ENCODE measurements at places on chromosomes 7 and 10. TPM values are rescaled to one million over a fixed set of nuclear protein-coding genes. Genes with fewer than 3 reads are reported as not detected.

Gene TMEM225B
- total RNA-seq = 1.1 TPM

Gene POU6F2
- not detected for total RNA-seq

Gene TRIP6
- 14.6 TPM for total RNA-seq

Gene MNX1
- 0.30 TPM for total RNA-seq

Gene HDAC9
- total RNA-seq = 6.7 TPM

Gene CPVL
- total RNA-seq = 0.53 TPM

Gene TMEM270
- total RNA-seq = not detected

Gene IKZF1
- total RNA-seq = 525 TPM

Gene C10orf62
- total RNA-seq = not detected

Gene GIMAP7
- total RNA-seq = 84.2 TPM

Gene LOXL4
- not detected for total RNA-seq

Gene PRSS37
- total RNA-seq = not detected

Gene RTKN2
- total RNA-seq = 9.0 TPM

DNA sequence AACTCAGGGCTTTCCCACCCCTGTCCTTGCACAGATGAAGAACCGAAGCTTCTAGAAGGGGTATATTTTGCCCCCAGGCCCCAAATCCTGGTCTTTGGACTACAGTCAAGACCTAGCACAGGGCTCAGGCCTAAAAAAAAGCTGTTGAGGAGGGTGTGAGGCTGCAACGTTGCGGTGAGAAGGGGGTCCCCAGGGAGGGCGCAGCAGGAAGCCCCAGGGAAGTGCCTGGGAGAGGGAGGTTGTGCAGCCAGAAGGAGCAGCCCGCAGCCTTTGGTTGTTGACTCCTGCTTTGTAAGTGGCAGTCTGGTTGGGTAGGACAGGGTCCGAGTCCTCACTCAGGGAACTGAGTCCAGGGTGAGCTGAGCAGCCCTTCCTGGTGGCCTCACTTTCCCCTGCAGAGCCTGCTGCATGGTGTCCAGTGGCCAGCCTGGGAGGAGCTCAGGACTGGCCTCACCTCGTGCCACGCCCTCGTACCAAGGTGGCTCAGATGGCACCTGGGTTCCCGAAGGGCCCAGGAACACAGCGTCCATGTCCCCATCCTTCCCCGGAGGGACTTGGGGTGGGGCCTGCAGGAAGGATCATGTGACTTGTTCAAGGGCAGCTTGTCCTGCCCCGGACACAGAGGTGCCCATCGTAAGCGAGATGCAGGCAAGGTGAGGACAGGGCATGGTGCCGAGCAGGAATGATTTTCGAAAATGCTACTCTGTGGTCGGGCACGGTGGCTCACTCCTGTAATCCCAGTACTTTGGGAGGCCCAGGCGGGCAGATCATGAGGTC, 166.4 kb upstream of the TNRC18 start:
- DNase-seq = no peak

DNA sequence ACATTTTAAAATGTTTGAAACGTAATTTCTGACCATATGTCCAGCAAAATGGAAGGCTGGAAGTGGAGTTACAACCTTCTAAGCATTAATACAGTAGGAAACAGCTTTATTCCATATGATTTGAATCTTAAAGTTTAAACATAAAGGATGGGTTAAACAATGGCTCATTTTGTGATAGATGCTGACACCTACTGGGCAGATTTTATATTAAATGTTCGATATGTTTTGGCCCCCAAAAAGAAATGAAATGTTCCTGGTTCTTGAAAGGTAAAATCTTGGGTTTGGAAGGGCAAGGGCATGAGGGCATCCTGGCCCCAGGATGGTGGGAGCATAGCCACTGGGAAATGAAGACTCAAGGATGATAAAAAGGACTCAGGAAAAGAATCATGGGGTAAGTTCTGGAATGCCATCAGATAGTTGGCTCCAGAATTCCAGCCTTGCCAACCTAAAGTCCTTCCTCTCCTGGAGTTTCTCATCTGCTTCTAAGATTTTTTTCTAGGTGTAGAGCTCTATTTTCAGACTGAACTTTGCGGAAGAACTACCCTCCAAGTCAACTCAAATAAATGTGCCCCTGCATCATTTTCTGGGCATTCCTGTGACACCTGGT, 34.6 kb upstream of the SLC35G1 start:
- DNase-seq = peak; percentile 22

DNA sequence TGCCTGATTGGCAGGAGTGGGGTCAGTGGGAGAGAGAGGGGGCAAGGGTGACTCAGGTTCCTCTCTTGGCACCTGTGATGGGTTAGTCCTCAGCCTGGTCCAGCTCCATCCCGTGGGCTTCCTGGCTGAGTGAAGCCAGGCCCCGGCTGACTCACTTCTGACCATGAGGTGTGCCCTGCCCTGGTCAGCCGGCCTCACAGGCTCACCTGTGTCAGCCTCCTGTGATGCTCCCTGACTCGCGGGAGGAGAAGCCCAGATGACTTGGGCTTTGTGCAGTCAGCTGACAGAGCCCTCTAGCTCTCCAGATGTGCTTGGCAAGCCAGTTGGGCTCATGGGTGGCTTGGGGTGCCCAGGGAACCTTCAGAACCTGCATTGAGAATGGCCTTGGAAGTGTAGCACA, 16.0 kb upstream of the PPIF start:
- DNase-seq = no peak

DNA sequence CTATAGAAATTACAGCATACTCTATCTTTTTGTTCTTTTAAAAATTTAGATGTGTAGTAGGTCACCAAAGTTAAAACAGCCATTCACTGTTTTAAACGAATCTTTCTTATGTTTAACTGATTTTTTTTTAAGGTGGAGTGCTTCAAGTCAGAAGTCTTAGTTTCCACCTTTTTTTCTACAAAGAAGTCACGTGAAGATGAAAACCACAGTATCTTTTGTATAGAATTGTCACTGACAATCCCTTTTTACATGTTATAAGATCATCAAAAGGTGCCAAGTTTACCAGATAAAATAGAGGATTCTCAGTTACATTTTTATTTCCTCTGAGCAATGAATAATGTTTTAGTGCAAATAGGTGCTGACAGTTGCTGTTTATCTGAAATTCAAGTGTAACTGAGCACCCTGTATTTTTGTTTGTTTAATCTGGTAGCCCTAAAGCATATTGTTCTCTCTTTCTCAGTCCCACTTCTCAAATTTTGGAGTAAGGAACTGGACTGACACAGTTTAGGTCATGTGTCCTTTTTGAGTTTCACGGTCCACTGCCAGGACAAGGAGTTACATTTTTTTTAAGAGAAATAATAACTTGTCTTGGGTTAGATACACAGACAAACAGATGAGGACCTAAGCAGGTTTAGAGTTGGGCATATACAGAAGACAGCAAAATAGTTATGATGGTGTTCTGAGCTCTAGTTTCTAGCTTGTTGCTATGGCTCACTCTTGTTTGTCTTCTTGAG, 233.2 kb upstream of the MBL2 start:
- DNase-seq = no peak

- DNase-seq = no peak
Observed at GRCh38 chr7:69363136-69363535, 235.1 kb upstream of the AUTS2 start.

GRCh38 chr10:60446851-60447250, 57.2 kb upstream of the ANK3 start:
- no peak for DNase-seq

GRCh38 chr10:19663344-19663743, 152.9 kb upstream of the PLXDC2 start:
- no peak for DNase-seq

- DNase-seq = no peak
Observed at GRCh38 chr7:157013101-157013500, 2.6 kb upstream of the MNX1 start.

DNA sequence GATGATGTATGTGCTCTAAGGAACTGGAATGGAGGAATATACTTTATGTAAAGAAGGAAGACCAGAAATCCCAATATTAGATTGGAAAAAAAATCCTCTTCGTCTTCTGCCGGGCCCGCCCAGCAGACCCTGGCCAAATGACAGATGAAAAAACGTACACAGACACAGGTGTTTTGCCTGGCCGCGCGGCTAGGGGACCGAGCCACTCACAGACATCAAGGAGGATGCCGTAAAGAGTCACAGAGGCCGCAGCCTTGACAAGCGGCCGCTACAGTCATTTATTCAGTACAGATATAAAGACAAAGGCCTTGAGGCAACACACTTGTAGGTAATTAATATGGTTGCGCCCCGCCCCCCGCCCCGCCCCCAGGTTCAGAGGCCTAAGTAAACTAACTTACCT, 594.1 kb downstream of the GRM8 start:
- no peak for DNase-seq

DNA sequence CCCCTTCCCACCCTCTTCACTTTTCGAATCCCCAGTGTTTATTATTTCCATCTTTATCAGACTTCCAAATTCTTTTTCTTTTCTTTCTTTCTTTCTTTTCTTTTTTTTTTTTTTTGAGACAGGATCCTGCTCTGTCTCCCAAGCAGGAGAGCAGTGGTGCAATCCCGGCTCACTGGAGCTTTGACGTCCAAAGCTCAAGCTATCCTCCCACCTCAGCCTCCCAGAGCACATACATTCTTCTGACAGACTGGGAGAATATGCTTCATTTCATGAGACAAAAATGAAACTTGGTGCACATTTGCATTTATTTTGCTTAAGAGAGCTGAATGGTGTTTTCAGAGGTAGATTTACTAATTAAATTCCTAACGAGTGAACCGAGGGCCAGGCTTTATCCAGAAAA, 80.1 kb upstream of the FZD8 start:
- no peak for DNase-seq

- DNase-seq = no peak
Observed at GRCh38 chr10:103193820-103194529, 903 bp upstream of the NT5C2 start.

DNA sequence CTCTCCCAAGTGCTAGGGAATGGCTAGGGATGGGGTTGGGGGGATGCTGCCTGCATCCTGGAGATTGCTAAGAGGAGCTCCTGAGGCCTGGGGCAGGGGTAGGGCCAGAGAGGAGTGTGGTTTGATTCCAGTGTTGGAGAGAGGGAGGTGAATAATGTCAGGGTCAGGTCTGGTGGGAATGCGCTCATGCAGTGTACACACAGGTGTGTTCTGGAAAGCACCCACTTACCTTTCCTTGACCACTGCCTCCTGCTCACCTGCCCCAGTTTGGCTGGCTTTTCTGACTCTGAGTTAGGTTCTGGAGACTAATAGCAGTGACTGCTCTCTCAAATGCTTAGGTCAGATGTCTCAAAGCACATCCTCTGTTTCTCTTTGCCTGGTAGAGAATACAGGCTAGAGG, 135.4 kb upstream of the BMPER start:
- no peak for DNase-seq

DNA sequence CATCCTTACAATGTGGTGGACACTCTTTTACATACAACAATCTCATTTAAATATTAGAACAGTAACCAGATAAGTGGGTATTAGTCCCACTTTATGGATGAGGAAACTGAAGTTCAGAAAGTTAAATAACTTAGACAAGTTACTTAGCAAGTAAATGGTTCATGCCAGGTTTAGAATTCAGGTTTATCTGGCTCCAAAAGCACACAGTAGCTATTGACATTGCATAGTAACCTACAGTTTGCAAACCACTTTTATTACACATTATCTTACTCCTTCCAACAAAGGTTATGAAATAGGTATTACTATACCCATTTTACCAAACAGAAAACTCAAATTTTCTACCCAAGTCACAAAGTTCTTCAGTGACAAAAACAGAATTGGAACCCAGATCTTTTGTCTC, 19.7 kb upstream of the NKX2-3 start:
- no peak for DNase-seq

- no peak for DNase-seq
Observed at GRCh38 chr10:86200269-86200668, 166.3 kb downstream of the GRID1 start.

GRCh38 chr10:32893434-32893833, 64.6 kb downstream of the ITGB1 start:
- DNase-seq = no peak

DNA sequence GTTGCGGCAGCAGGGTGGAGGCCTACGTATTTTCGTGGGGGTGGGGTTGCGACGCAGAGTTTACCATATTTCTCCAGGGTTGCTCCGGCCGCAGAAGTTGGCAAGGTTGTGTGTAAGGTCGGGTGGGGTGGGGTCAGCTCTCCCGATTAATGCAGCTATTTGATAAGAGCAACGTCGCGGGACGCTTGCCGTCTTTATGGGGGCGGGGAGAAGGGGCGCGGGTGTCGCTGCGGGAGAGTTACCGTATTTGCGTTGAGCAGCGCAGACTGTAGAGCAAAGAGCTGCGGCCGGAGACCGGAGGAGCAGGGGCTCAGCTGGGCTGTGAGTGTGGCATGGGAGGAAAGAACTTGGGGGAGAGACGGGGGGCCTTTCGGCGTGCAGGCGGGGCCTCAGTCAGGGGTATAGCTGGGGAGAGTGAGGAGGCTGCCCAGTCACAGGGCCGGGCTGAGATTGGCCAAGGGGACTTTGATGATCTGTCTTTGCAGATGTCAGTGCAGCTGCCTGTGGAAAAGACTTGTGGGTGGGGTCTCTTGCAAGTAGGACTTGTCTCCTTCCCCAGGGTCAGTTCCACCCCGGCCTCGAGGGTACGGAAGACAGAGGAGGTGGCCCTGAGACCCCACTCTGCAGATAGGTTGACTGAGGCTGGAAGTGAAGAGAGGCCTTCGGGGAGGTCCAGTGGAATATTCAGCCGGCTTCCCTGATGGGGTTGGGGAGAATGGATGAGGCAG, 26.6 kb downstream of the ZNF775 start:
- peak; percentile 24 for DNase-seq

GRCh38 chr10:103276251-103276895, 565 bp upstream of the INA start:
- DNase-seq = no peak

DNA sequence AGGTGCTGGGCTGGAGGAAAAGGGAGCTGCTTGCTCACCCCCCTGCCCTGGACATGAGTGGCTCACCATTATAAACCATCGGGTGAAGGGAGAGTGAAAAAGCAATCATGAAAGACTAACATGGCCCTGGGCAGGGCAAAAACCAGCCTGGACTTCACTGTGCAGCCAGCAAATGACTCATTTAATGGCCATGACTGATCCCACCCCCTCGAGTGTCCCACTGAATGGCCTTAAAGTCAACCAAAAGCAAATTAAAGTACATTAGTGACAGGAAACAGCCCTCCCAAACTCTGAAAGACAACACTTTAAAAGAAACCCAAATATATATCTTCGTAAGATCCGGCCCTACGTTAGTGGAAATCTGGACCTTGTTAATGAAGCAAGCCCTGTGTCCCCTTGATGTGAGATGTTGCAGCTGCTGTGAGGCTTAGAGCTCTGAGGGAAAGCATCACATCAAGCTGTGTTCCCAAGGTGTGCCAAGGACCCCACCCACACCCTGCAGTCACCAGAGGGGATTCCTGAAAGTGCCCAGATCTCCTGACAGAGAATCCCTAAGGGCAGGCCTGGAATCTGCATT, 31.2 kb downstream of the ADCYAP1R1 start:
- DNase-seq = no peak

DNA sequence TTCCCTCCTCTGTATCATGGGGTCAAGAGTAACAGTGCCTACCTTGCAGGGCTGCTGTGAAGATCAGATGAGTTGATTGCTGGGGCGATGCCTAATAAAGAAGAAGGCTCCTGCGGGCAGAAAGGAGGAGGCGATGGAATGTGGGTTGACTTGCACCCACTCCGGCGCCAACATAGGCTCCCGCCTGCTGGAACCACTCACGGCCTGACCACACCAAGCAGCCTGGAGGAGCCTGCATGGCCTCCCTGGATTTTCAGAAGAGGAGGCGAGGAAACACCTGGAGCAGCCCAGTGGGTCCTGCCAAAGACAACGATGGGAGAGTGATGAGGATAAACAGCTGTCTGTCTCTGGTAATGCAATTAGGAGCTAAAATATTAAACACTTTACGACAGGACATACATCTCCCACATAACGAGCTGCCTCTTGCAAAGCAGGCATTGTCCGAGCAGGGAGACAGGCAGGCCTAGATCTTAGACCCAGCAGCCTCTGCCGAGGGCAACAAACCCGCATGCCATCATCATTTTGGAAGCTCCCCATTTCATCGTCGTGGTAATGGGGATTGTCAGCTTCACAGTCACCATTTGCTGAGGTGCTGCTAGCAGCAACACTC, 302.9 kb upstream of the ZMIZ1 start:
- no peak for DNase-seq

Measured in T-cell (primary cell).